ENCODE measurements at places on chromosomes 1 and 21.

- peak; percentile 1 for DNase-seq
Measured at GRCh38 chr1:111015222-111015621, 51.5 kb upstream of the LRIF1 start.

GRCh38 chr1:81582467-81582986, 218.2 kb upstream of the ADGRL2 start:
- no peak for DNase-seq

- no peak for DNase-seq
Measured at GRCh38 chr1:18160290-18160942, 52.8 kb downstream of the IGSF21 start.

DNA sequence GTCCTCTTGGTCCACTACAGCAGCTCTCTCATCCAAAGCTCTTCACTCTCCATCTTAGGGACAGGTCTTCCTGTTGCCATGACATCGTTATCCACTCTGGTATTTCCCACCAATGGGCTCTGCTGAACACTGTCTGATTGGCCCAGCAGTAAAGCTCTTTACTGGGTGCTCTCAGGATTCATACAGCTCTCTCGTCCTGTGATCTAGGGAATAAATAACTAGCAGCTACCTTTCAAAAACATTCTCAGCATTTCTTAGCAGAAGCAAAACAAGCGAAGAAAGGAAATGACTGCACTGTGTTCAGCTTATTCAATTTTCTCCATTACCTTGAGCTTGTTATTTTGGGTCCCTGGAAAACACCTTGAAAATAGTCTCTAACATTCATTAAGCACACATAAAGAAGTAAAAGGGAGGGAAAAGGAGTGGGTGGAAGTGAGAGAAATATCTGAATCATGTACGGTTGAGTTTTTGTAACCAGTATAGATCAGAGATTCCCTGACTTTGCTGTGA, 163.4 kb upstream of the SGIP1 start:
- DNase-seq = no peak

DNA sequence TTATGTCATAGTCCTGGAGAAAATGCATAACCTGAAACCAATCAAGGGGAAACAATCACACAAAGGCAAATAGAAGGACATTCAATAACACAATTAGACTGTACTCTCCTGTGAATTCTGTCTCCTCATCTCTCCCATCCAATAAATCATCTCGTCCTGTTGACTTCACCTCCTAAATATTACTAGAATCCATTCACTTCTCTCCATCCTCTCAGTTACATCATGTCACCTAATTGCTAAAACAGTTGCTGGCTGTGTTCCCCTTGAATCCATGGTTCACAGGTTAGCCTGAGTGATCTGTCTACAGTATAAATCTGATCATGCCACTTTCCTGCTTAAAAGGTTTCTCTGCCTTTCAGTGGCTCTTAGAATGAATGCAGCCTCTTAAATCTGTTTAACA, 220.2 kb downstream of the TGFB2 start:
- DNase-seq = no peak

GRCh38 chr1:31955917-31956736, 18.0 kb upstream of the PTP4A2 start:
- peak; percentile 96 for DNase-seq

- DNase-seq = peak; percentile 73
Measured at GRCh38 chr1:39090757-39091380, 64.7 kb downstream of the NDUFS5 start.

- DNase-seq = no peak
Measured at GRCh38 chr1:93323185-93323820, 22.4 kb upstream of the DR1 start.

- DNase-seq = peak; percentile 31
Measured at GRCh38 chr1:160724465-160725242, 13.0 kb upstream of the CD48 start.

GRCh38 chr1:219771080-219771479, 157.3 kb downstream of the SLC30A10 start:
- DNase-seq = no peak
